ENCODE measurements at places on chromosomes 4 and X. TPM values are rescaled to one million over a fixed set of nuclear protein-coding genes. Genes with fewer than 3 reads are reported as not detected.

DNA sequence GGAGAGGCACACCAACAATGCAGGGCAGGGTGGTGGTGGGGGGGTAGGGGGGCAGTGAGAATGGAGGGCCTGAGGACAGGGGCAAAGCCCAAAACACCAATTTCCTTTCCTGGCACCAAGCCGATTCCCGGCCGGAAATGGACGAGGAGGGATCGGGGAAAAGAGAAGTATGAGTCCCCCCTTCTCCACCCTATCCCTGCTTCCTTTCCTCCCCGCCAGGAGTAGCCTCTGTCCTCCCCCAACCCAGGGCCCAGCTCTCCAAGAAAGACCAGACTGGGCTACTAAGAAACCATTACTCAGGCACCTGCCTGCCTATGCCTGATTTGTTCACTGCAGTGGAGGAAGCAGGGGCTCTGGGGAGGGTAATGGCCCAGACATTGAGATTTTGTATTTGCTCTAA lies 402 bp downstream of the CCDC120 start:
- no peak for DNase-seq

- DNase-seq = no peak
Observed at GRCh38 chr4:94507708-94508107, 56.0 kb downstream of the PDLIM5 start.

- DNase-seq = no peak
Observed at GRCh38 chr4:97013711-97014110, 1129.6 kb downstream of the STPG2 start.

- no peak for DNase-seq
Observed at GRCh38 chrX:82335772-82336171, 1133.9 kb downstream of the SH3BGRL start.

GRCh38 chr4:1381944-1382541 lies 24.2 kb downstream of the NKX1-1 start:
- DNase-seq = no peak

- DNase-seq = no peak
Observed at GRCh38 chrX:8237718-8238117, 66.7 kb upstream of the VCX2 start.

GRCh38 chrX:136493011-136493410 lies 4.4 kb upstream of the HTATSF1 start:
- no peak for DNase-seq

DNA sequence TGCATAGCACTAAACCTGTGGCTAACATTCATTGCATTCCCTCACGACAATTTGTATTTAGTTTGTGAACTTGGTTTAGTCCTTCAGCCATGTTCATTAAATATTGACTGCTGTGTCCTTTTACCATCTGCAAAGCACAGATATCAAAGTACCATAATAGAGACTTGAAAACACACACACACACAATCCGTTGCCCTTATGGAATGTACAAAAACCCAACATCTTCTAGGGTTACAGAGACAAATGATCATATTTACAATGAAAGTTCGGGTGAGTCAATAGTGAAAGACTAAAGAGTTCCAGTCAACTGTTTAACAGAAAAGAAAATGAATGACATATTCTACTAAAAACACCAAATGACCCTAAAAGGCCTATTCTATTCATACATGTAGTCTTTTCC lies 50.8 kb upstream of the TXK start:
- no peak for DNase-seq

DNA sequence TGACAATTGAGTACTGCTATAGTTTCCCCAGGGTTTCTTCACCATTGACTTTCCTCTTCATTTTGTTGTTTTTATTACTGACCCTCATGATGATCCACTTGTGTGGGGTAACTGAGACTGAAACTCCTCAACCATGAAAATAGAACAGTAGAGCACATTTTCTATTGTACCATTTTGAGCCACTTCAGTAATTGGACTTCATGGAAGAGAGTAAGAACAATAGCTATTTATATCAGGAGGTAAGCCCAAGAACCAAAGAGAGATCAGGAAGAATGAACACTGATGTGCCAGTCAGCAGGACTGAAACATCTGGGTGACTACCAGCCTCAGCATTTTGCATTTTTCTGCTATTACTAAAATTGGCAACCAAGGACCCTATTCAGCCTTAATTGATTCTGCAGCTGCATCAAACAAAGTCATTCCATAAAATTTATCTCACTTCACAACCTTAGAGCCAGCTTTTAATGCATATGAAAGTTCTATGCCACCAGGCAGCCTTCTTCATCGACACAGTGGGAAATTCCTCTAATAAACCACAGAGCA lies 151.4 kb downstream of the BANK1 start:
- DNase-seq = no peak

GRCh38 chr4:123468479-123469031 lies 72.0 kb downstream of the SPRY1 start:
- no peak for DNase-seq

GRCh38 chr4:15340902-15341732 lies 86.7 kb upstream of the C1QTNF7 start:
- DNase-seq = no peak

DNA sequence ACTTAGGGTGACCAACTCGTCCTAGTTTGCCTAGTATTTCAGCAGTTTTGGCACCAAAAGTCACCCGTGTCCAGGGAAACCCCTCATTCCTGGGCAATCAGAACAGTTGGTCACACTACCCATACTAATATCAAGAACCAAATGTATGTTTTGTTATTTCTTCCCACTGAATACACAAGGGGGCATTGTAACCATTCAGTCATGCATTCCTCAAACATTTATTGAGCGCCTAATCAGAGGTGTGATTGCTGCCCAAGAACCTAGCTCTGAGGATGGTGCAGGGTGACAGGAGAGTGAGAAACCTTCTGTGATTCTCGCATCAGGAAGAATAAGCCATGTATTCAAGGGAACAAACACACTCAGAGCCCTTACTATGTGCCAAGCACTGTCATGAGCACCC lies 69.8 kb upstream of the RAI2 start:
- no peak for DNase-seq

- DNase-seq = no peak
Observed at GRCh38 chrX:41588271-41588670, 100.5 kb upstream of the GPR34 start.

- DNase-seq = no peak
Observed at GRCh38 chr4:183541010-183541751, 36.3 kb downstream of the ING2 start.

GRCh38 chr4:110164856-110165255 lies 33.6 kb downstream of the ELOVL6 start:
- no peak for DNase-seq

DNA sequence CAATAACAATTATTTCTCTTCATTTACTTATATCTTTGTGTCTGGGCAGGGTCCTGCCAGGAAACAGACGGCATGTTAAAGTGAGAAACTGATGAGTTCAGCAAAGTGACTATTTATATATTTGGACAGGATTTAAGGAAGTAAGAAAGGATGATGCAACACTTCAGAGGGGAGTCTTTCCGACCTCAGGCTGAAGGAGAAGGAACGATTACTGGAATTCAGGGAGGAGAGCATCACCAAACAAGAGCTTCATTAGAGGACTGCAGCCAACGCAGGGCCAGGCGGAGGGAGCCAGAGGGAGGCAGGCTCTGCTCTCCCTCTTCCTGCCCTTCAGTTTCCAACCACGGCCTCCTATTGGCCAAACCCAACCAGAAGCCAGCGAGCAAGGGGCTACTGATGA lies 1.5 kb upstream of the TLR7 start:
- DNase-seq = no peak

- DNase-seq = no peak
Observed at GRCh38 chr4:163701916-163702315, 207.4 kb downstream of the TMA16 start.

DNA sequence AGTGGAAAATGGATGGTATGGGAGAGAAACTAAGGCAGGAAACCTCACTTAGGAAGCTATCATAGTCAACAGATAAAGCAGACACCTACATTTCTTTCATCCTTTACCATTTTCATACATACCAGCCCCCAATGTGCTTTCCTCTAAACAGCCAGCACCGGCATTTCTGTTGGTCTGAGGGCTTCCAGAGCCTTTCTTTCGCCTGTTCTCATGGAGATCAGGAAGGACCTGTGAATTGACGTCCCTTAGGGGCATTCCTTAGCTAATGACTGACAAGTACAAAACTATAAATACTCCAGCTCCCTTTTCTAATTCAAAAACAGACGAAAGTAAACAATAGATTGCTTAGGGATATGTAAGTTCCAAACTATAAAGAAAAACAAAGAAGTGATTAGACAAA lies 215.5 kb upstream of the CNKSR2 start:
- DNase-seq = no peak

DNA sequence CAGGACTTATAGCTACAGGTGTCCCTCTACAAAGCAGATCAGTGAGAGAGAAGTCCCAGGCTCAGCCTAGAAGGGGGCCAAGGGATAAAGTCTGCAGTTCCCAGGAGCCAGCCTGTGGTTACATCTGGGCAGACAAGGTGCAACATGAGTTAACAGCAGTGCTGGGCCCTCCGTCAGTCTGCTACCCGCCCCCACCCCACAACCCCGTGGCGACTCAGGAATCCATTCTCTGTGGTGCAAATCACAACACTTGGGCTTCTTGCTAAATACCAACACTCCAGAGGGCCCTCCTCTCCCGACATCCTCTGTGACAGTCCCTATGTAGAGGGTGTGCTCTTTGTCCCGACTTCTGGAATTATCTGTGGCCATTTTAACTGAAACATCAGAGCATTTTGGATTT lies 13.8 kb downstream of the GPM6B start:
- no peak for DNase-seq

GRCh38 chr4:16213121-16213520 lies 13.2 kb downstream of the TAPT1 start:
- DNase-seq = no peak

DNA sequence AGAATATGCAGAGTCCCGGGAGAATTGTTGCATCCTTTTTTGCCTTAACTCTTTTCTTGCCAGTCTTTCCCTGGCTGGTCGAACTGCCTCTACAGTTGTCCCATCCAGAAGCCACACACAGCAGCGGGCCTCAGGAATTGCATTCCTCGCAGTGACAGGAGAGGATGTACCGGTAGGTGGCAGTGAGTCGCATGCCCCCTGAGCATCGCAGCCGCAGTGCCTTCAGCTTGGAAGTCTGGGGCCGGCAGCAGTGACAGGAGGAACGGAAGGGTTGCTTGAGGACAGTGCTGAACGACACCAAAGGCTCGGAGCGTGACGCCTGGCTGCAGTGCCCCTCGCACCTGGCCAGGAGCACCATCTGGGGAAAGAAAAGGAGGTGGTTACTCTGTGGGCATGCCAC lies 23.5 kb downstream of the NDP start:
- DNase-seq = no peak

DNA sequence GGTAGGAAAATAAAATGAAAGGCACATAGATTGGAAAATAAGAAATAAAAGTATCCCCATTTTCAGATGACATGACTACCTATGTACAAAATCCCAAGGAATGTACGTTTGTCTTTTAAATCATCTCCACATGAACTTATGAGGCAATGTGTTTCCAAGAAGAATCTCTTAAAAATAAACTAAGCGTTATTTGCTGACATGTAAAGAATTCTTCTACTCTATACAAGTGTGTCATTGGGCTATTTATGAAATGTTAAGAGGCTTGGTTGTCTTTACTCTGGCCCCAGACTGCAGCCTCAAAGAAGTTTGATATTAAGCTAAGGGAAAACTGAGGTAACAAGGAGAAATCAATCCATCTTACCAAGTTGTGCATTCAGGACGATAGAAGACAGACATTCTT lies 17.1 kb downstream of the BEX3 start:
- no peak for DNase-seq

DNA sequence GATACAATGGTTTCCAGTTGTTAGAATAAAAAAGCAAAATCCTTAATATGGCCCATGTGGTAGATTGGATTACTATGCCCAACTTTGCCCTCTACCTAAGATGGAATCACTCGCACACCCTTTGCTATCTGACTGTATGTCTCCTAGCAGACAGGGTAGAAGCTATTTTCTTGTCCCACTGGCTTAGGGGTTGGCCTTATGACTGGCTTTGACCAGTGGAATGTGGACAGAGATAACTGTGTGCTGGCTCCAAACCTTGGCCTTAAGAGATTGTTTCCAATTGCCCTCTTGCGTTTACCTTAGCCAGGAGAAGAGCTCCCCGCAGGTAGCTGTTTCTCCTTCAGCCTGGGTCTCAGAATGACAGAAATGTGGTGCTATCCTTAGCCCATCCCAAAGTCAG lies 355.9 kb downstream of the BCOR start:
- no peak for DNase-seq

GRCh38 chrX:39805022-39805421 lies 292.7 kb downstream of the BCOR start:
- DNase-seq = no peak

GRCh38 chr4:61511716-61512488 lies 311.8 kb downstream of the ADGRL3 start:
- DNase-seq = no peak

Gene DCHS2
- polyA plus RNA-seq = 6.3 TPM

Gene CXCL6
- polyA plus RNA-seq = not detected

Gene PHEX
- polyA plus RNA-seq = 0.37 TPM

Gene ANAPC4
- 34.5 TPM for polyA plus RNA-seq

Gene MAP9
- polyA plus RNA-seq = 30.0 TPM

Gene MGST2
- polyA plus RNA-seq = 58.6 TPM

Gene LRP2BP
- 4.5 TPM for polyA plus RNA-seq

Gene TAF7L
- 0.63 TPM for polyA plus RNA-seq

Gene ABLIM2
- 6.5 TPM for polyA plus RNA-seq

Gene TRMT44
- polyA plus RNA-seq = 12.8 TPM

Gene NSUN7
- 15.9 TPM for polyA plus RNA-seq

Gene PRIMPOL
- 33.0 TPM for polyA plus RNA-seq

Gene RWDD4
- 37.4 TPM for polyA plus RNA-seq

Gene SHROOM4
- 15.8 TPM for polyA plus RNA-seq

All from left renal pelvis (tissue), 4 donors.